Hepatocyte (in vitro differentiated cells): ENCODE measurements at places on chromosomes 7 and 10.

- DNase-seq = no peak
These were observed 25.2 kb upstream of the SH2B2 start for GRCh38 chr7:102261451-102261850.

DNA sequence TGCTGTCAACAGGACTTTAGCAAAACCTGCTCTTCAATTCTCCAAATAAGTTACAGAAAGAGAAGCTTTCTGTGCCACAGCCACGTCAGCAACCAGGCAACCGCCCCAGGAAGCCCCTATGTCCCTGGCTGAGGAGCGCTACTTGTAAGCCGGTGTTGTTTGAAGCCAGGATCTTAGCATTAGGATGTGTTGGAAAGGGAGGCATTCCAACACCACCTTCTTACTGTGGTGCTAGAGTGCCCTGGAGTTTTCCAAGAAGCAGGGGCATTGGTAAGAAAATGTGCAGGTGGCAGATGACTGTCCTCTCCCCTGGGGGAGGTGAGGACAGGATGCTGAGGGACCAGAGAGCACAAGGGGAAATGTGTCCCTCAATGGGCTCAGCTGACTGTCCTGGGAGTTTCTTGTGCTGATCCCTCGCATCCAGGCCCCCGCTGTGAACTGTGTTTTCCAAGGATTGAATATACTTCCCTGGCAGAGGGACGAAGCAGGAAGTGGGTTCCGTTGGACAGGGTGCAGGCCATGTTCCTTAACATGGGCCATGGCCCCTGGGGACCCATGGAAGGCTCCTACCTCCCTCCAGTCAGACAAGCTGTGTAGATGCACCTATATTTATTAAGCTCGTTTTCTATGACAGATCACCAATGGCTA lies 139.6 kb upstream of the GDF10 start:
- DNase-seq = no peak

- peak; percentile 78 for DNase-seq
These were observed 10.0 kb downstream of the KLF6 start for GRCh38 chr10:3774814-3775695.

DNA sequence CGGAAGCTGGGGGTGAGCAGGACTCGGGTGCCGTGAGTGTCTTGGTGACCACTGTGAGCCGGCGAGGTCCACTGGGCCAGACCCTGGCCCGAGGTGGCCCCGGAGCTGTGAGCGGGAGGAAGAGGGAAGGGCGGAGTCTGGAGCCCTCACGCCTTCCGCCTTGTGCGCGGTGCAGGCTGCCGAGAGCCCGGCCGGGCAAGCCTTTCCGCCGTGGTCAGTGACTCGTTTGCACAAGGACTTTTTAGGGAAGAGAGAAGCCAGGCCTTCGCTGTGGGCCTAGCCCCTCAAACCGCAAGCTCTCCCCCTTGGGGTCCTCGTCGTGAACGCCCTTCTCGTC lies 40.9 kb upstream of the ZNF32 start:
- peak; percentile 56 for DNase-seq

- DNase-seq = no peak
These were observed 40.6 kb downstream of the AKR1B15 start for GRCh38 chr7:134589491-134589941.

DNA sequence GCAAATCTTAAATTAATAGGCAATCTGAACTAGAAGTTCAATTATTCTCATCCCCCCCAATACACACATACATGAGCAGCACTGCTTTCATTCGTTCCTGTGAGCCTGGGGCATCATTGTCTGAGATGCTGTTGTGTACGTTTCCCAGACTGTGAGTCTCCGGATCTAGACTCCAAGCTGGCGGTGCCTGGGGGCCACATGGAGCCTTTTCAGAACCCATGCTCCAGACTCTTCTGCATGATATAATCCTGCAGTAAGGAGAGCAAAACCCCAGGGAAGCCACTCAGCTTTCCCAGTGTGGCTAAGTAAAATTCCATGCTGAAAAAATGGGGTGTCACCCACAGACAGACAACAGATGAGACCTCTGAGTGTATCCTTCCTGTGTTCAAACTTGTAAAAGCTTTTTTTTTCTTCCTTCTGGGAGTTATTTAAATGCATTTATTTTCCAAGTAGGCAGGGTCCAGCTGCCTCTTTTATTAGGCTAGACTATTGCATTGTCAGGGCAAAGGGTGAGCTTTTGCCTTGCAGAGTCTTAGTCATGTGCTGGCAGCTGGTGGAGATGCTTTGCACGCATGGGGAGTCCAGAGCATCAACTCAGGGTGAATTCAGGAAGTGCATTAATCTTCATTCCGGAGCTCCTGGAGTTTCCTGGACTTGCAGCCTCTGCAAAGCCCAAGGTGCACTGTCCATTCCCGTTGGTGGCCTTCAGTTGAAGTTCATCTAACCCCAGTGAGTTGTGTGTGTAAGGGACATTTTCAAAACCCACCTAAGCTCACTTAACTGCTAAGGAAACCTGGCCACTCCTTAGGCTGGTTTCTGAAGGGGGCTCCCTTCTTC lies 185.7 kb upstream of the ADO start:
- DNase-seq = peak; percentile 69

GRCh38 chr10:123132576-123133477 lies 2.9 kb upstream of the HMX3 start:
- DNase-seq = peak; percentile 91

- DNase-seq = peak; percentile 80
These were observed 33.7 kb upstream of the PTF1A start for GRCh38 chr10:23158370-23158769.

GRCh38 chr10:93757801-93758507 lies at the start of gene LGI1:
Gene LGI1 (plus strand): TSS chr10:93757936. CDS start chr10:93758145, 209 bp downstream.
- peak; percentile 39 for DNase-seq

DNA sequence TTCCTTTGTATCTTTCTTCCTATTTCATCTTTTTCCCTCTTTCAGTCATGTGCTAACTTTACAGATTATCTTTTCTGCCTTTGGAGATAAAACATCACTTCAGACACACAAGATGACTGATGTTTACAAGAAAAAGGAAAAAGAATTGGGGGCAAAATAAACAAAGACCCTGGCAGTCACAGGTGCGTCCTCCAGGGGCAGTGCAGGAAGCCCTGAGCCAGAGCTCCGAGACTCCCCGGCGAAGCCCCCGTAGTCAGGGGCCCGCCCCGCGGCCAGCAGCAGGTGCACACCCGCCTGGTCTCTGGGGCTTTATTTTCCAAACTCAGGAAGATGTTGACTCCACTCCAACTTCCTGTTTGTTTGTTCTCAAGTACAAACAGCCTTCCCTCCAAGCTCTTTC lies 10.2 kb downstream of the STK32C start:
- no peak for DNase-seq

DNA sequence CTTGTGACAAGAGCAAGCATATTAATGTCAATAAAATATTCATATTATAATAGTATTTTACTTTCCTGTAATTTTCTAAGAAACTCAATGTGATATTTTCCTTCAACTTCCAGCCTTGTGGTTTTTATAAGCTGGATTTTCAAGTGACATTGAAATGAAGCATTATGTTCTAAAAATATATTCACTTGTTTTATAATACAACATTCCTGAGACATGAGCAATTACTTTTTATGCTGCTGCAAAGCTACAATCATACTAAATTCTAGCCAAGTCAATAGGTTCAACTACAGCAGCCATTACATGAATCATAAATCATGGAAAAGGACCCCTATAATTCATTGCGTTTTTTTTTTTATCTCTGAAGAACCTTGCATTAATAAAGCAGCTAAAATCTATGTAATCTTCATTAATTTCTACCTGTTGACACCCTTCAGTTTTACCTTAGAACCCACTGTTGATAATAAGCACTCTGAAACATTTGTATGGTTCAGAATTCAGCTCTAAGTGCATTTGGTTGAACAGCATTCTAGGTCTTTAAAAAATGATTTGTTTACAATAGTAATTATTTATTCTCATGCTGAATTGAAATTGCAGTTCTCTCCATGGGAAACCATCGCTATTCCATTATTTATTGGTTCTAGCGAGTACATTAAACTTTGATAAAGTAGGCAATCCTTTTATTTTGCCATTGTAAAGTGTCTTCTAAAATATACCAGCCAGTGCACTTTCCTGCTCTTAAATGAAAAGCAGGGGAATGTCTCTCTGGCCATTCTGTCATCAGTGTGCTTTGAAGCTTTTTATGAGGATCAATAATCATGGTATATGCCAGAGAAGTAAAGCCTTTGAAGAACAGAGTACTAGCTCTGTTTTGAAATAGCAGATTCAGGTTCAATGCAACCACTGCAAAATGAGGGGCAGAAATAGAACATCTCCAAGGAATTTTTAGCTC lies 132.6 kb downstream of the GNAT3 start:
- DNase-seq = no peak

DNA sequence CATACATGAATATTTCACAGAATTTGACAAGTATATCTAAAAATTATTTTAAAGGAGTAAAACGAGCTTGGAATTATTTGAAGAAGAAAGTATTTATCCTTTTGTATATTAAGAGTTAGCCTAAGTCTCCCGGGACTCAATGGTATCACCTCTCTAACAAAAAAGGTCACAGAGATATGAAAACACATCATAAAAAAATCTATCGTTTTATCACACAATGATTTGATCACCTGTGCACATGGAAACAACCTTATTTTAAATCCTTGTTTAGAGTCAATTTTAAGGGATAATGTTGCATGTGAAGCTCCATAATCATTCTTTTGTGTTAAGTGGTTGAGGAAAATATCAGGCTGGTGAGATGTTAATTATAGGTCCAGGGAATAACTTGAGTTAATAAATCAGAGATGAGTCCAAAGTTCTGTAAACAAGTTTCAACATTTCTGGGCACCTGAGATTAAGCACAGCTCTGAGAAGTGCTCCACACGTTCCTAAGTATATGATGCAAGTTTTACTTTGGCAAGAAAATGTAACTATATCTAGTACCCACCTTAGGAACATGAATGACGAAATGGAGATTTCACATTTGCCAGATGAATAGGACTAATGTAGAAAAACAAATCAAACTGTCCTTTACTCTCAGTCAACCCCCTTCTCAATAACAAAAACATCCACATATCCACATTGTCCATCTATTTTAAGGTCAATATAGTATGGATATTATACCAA lies 148.5 kb upstream of the AKR1E2 start:
- DNase-seq = peak; percentile 48

GRCh38 chr10:47402641-47403301 lies 18.7 kb upstream of the ZNF488 start:
- peak; percentile 77 for DNase-seq

GRCh38 chr10:24128066-24128730 lies 80.7 kb upstream of the KIAA1217 start:
- DNase-seq = peak; percentile 18

- no peak for DNase-seq
These were observed 80.1 kb upstream of the FAM204A start for GRCh38 chr10:118422241-118422640.

GRCh38 chr7:23164846-23165245 lies 17.0 kb upstream of the NUP42 start:
- DNase-seq = no peak
